NCI-H510A (cell line): ENCODE measurements at places on chromosomes 12 and 14.

GRCh38 chr14:22220427-22220826 is 368.6 kb downstream of the DAD1 start:
- DNase-seq: no peak

DNA sequence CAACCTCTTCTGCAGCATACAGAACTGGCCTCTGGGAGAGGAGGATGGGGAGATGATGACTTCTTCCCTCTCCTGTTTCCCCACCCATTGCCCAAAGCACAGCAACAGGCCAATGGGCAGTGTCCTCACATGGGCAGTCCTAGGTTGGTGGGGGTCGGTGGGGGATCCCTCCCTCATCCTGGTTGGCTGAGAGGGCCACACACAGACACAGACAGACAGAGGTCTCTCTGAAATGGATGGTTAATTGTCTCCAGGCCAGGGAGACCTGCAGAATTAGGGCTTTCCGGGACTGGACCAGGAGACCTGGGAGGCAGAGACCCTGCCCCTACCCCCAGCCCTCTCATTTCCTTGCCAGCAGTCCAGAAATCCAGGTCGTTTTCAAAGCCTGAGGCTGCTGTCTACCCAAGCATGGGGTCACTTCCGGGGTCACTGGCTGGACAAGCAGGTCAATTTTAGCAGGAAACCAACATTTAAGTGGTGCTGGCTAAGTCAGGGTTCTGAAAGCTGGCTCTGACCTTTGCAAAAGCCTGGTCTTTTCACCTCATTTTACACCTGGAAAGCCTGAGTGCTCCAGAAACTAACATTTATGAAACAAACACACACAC is 48.6 kb upstream of the TBX3 start:
- no peak for DNase-seq

- no peak for DNase-seq
Observed at GRCh38 chr12:92445253-92446082, 257.3 kb upstream of the PLEKHG7 start.

GRCh38 chr12:55996201-55996714 is 818 bp upstream of the SUOX start:
- DNase-seq: no peak

DNA sequence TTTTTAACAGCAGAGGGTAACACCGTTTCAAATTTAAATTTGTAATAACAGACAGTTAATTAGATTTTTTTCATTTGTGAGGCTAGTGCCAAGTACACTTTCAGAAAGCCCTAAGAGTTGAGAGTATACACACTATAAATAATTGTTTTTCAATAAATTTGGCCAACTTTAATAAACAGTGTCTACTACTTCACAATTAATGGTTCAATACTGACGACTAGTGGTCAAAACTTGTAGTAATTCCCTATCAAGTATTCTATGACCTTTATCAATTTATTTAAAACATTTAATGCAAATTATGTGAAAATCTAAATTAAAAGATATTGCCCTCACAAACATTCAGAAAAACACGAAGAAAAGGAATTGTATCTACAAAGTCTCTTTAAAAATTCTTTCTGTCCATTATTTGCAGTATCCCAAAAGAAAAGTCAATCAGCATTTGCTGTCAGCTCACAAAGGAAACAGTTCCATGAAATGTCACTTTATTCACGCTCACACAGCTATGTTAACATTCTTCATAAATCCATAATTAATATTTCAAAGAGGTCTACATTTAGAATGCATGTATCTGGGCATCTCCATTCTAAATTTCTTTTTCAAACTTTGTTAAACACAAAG is 91.2 kb downstream of the CEP128 start:
- no peak for DNase-seq
